ENCODE measurements at places on chromosomes 1 and 21.

- ATAC-seq: no peak
Measured at GRCh38 chr1:18161690-18162089, 54.1 kb downstream of the IGSF21 start.

- ATAC-seq: no peak
Measured at GRCh38 chr21:15763359-15763758, 33.6 kb downstream of the USP25 start.

DNA sequence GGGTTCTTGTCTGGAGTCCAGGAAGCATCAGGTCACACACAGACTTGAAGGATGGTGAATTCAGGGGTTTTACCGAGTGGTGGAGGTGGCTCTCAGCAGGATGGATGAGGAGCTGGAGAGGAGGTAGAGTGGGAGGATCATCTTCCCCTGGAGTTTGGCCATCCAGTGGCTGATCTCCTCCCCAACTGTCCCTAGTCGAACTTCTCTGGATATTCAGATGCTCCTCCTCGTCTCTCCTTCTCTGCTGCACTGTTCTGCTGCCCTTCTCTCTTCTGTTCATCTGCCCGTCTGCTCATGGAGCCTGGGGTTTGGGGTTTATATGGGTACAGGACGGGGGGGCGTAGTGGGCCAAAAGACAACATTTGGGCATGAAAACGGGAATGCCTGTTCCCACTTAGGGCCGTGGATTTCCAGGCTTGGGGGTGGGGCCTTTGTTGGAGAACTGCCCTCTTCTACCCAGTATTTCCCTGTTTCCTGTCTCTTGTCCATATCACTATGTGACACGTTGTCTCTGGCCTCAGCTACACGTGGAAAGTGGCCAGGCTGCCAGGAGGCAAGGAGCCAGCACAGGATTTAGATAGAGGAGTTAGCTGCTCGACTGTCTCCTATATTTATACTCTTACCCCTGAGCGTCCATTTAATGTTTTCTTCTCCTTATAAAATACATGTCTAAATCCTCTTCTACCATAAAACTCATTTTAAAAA, 76.7 kb downstream of the SIPA1L2 start:
- ATAC-seq: peak; percentile 38

GRCh38 chr1:156060937-156061636, at the start of gene RAB25:
TSS of gene RAB25 (plus strand) at chr1:156061160. CDS start at chr1:156061401, 241 bp downstream.
- ATAC-seq: peak; percentile 83

GRCh38 chr1:9079988-9080704, 10.7 kb upstream of the SLC2A5 start:
- ATAC-seq: no peak

DNA sequence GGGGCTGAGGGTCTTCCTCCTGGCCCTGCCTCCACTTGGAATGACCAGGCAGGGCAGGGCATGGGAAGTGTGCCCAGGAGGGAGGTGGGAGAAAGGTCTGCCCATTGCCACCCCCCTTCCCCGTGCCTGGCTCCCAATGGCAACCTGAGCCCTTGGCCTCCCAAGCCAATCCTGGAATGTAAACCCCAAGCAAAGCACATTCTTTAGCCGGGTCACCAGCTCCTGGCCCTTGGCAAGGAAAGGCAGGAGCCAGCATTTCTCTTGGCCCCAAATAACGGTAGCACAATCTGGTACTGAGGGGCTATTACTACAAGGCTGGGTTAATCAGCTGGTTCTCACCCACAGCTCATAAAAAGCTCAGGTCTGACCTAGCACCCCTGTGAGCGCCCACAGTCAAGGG, 6.9 kb upstream of the NUAK2 start:
- no peak for ATAC-seq

DNA sequence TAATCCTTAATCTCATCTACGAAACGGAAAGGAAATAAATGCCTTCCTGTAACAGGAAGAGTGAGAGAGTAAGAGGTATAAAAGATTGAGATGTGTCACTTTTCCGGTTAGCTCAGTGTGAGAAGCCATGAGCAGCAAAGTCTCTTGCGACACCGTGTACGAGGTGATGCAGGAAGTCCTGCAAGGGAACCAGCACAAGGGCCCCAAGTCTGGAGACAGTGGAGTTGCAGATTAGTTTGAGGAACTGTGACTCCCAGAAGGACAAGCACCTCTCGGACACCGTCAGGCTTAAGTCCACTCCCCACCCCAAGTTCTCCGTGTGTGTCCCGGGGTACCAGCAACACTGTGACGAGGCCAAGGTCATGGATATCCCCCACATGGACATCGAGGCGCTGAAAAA, 592.3 kb upstream of the ADGRL2 start:
- peak; percentile 80 for ATAC-seq

DNA sequence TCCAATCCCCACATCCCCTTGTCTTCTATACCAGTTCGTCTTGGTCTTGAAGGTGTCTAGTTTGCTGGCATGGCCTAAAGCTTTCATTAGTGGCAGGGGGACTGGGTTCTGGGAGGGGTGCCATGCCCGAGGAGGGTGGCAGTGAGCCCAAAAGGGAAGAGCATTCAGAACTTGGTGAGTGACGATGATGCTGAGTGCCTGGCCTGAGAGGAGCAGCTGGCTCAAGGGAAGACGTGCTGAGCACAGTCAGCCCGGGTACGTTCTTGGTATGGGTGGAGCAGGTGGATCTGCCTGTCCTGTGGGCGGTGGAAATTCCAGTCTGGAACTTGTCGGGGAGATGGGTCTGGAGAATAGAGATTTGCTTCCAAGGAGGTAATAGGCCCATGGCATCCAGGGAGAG, 4.6 kb downstream of the FDPS start:
- no peak for ATAC-seq

GRCh38 chr21:36852864-36853263, 113.6 kb downstream of the HLCS start:
- ATAC-seq: no peak

GRCh38 chr1:89611721-89612120, 21.2 kb upstream of the LRRC8C start:
- no peak for ATAC-seq

GRCh38 chr1:159554696-159555095, 18.9 kb upstream of the OR10J5 start:
- no peak for ATAC-seq

- no peak for ATAC-seq
Measured at GRCh38 chr1:87556326-87556725, 227.6 kb downstream of the LMO4 start.

- ATAC-seq: peak; percentile 99
Measured at GRCh38 chr1:225378880-225379279, 49.0 kb downstream of the LBR start.

GRCh38 chr1:201511941-201512539, 5.1 kb upstream of the CSRP1 start:
- ATAC-seq: no peak

- ATAC-seq: no peak
Measured at GRCh38 chr1:116740746-116741145, 13.5 kb upstream of the CD2 start.

DNA sequence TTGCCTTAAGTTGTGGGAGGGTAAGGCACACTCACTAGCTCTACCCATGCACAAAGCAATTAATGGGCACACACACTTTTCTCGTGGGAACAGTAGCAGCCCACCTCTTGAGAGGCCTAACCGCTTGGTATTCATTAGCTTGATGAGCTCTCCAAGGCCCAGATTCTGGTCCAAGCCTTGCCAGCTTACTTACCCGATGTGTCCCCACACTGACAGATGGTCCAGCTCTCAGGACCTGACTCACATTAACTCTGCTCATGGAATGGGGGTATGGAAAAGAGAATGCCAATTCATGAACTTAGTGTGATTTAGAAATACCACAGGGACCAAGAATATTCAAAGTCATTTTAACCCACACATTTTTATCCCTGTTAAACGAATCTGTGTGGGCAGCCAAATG, 106.8 kb upstream of the CACHD1 start:
- ATAC-seq: no peak

DNA sequence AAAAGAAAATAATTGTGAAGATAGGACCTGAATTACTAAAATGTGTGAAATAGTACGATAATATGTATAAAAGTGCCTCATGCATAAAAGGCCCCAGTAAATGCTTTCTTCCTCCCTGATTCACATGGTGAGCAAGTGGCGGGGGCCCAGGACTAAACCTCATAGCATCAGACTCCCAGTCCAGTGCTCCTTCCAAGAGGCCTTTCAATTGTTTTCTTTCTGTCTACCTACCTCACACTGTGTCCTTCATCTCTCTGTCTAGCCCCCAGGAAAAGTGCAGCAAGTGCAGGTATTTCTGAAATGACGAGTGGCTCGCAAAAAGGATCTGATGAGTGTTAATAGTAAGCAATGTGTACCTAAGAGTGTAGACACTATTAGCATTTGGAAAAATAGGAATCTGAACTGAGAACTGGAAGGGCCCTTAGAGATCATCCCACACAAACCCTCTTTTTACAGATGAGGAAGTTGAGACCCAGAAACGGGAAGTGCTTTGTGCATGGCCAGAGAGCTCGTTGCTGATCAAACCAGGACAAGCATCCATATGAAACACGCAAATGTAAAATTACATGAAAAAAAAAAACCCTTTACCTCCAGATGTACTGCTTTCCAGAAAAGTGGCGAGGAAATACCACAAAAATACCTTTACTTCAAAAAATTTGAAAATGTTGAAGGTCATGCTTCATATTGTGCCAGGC, 118.2 kb upstream of the HOOK1 start:
- ATAC-seq: no peak

GRCh38 chr1:234260578-234260977, 112.7 kb upstream of the COA6 start:
- ATAC-seq: peak; percentile 82

- no peak for ATAC-seq
Measured at GRCh38 chr1:157390651-157391050, 161.7 kb downstream of the FCRL5 start.

- ATAC-seq: no peak
Measured at GRCh38 chr1:204091066-204091465, 18.2 kb downstream of the SOX13 start.

DNA sequence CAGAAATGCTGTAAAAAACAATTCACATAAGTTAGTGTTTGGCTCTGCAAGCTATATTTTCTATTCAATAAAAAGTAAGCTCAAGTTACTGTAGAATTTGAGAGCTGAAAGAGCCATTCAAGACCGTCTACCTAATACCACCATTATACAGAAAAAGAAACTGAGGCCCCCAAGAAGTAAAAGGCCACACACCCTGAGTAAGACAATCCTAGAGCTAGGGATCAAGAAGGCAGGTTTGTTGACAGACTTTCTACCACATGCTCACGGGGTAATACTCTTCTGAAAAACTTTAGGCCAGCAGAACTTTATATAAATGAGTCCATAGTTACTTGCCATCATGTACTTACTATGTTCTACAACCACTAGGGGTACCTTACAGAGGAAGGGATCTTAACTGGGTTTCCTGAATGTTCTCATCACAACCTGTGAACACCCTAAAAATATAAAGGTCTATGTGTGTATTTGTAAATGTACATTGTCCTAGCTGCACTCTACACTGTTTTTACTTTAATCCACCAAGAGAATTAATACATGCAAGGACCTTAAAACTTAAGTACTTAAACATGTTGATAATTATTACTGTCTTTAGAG, 2.7 kb downstream of the PSMG1 start:
- ATAC-seq: no peak

GRCh38 chr1:178330153-178330552, 166.6 kb downstream of the CLEC20A start:
- no peak for ATAC-seq

DNA sequence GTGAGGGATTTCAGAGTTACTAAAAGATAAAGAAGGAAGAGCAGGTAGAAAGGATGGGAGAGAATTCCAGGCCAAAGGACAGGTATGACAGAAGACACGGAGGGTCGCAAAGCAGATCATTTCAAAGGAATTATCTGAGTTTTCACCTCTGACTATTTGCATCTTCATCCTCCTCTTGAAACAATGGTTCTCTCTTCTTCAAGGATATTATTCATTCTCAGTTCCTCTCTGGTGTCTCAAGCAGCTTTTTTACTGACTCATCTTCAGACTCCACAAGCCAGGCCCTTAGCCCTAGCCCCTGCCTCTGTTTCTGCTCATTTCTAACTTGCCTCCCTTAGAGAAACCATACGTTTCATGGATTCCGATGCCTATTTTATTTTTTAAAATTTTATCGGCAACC, 15.0 kb downstream of the DDX59 start:
- no peak for ATAC-seq

GRCh38 chr1:202254454-202255252, 61.1 kb downstream of the LGR6 start:
- no peak for ATAC-seq

DNA sequence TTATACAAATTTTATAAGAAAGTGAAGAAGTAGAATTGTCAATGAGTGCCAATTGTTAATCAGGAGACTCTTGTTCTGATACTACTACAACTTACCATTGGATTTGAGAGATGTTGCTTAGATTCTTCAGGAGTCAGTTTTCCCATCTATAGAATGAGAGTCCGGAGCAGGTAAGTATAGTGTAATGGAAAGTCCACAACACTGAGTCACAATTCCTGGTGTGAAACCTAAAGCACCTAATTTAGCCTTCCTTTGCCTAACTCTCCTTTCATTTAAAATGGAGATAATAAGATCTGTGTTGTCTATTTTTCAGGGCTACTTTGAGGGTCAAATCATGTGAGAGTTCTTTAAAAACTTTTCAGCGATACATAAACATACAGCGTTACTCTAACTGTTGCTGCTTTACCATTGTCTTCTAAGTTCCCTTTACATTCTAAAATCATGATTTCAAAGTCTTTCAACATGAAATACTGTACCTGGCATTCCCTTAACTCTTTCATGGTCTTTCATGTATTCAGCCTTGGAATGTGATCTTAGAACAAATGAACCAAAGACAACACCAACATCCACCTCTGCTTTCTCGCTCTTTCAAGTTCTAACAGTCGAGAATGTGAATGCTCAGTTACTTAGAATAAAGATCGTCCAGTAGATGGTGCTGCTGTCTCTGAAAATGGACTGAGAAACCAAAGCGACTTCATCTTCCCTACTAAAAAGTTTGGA, 90.9 kb downstream of the SLC30A10 start:
- ATAC-seq: peak; percentile 55

- ATAC-seq: no peak
Measured at GRCh38 chr1:245207056-245207638, 52.4 kb downstream of the KIF26B start.

Data from esophagus mucosa (tissue), 1 donor.